ENCODE measurements at places on chromosomes 3 and 15. TPM values are rescaled to one million over a fixed set of nuclear protein-coding genes. Genes with fewer than 3 reads are reported as not detected.

The OSBPL10 gene
- 17.3 TPM for total RNA-seq

The MAP1A gene
- 1.4 TPM for total RNA-seq

The MESP1 gene
- total RNA-seq = 0.46 TPM

The UNC13C gene
- not detected for total RNA-seq

The BFSP2 gene
- total RNA-seq = not detected

The TRAT1 gene
- not detected for total RNA-seq

The COL6A5 gene
- not detected for total RNA-seq

The DBR1 gene
- 17.9 TPM for total RNA-seq

The DYNLT2B gene
- 12.3 TPM for total RNA-seq

The ESYT3 gene
- not detected for total RNA-seq

The STAC gene
- not detected for total RNA-seq

The FAM107A gene
- total RNA-seq = 9.6 TPM

Data from pulmonary artery endothelial cell (primary cell).